Activated CD4-positive, alpha-beta memory T cell treated with anti-CD3 and anti-CD28 coated beads, Interleukin-2, amount 10 ng/mL, durations not matched to agents 7 days and 5 days (primary cell): ENCODE measurements at places on chromosomes 6 and 20. TPM values are rescaled to one million over a fixed set of nuclear protein-coding genes. Genes with fewer than 3 reads are reported as not detected.

DNA sequence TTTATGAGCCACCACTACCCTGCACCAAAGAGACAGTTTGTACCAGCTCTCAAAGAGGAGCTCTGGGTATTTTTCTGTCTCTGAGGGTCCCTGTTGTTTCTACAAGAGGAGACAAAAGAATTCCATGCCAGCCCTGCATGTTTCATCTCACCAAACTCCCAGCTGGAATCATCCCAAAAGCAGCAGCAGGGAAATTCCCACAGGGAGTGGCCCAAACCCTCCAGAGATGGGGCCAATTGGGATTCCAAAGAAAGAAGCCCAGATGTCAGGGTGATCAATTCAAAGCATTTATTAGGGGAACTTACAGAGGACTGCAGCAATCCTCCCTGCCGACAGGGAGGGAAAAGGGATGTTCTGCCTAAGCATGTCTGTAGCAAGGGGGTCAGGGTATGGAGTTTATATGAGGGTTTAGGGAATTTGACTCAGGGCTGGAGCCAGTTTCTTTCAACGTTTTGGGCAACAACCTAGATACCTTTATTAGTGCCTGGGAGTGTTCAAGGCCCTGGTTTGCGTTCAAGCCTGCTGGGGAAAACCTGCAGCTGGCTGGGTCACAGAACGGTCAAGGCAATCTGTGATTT, 47.2 kb downstream of the MUC22 start:
- DNase-seq = no peak

DNA sequence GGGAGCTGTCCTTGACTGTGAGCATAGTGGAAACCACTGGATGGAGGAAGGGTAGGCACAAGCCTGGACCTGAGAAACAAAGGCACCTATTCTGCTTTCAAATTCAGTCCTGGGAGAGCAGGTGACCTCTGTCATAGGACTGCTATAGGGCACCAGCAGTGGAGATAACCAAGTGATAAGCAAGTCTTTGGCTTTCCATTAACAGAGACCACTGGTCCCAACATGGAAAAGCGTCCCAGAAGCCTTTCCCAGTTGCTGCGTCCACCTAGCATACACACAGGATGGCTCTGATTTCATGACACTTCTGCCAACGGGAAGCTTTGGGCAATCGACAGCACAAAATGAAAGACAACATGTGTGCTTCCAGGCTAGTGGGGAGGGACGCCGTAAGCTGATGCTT, 8.9 kb downstream of the SLC22A3 start:
- no peak for DNase-seq

CST7 gene
- 178 TPM for total RNA-seq

DNA sequence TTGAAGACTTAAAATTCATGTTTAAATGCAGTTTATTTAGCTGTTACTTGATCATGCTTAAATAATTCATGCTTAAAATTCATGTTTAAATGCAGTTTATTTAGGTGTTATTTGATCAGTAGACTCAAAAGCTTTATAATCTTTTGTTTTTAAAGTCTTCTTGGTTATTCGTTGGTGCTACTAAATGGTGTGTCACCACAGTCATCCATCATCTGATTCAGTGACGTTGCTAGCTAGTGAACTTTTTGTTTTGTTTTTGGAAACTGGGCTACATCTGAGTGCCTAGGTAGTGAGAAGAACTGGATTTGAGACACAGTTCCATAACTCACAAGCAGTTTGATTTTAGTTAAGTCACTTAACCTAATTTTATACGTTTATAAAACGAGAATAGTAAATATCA, 20.9 kb downstream of the SCAF8 start:
- DNase-seq = no peak

UST gene
- total RNA-seq = 0.93 TPM

RSPH4A gene
- total RNA-seq = 0.10 TPM

DNA sequence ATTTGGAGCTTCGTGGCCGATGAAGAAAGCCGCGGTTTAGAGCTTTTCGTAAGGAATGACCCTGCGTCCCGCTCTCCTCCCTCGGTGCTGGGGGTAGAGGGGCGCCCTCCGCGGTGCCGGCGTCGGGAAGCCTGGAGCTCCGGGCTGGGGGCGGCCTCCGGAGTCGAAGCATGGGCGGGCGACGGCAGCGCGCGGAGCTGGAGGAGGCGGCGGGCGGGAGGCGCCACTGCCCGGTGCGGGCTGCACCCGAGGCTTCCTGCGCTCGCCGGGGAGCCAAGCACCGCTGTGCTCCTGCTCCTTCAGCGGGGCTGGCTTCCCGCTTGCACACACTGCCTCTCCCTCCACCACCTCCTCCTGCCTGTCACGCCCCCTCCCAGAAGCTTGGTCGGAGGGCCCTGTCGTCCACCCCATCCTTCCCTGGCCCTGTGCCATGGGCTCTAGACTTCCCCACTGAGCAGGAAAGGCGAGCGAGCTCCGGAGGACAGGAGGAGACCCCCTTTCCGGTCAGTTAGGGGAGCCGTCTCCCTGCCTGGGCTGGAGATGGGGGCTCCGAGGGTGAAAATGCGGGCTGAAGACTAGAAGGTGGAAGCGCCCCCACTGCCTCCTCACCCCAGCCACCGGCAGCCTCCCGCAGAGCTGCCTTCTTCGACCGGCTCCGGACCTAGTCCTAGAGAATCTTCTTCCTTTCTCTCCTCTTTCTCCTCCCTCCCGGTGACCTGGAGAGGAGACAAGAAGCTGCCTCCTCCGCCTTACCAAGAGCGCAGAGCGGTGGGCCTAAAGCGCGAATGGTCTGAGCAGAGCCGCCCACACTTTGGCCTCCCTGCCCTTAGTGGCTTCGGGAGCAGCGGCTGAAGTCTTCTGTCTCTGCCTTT, 1.8 kb downstream of the CDH4 start:
- DNase-seq = no peak

GRCh38 chr6:27334141-27334540, 22.1 kb upstream of the POM121L2 start:
- no peak for DNase-seq

DNA sequence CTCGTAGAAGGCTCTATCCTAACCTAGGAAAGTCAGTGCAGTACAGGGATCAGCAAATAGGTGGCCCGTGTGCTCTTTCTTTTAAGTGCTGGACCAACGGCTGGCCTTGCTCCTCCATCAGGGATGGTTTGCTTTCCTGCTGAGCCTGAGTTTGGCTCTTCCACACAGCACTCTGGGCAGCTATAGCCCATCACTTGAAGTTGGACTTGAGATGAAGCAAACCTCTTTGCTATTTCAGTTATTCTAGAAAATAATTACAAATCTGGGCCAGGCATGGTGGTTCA, 66.9 kb upstream of the KCNK16 start:
- no peak for DNase-seq

EDN1 gene
- total RNA-seq = 0.10 TPM

DNA sequence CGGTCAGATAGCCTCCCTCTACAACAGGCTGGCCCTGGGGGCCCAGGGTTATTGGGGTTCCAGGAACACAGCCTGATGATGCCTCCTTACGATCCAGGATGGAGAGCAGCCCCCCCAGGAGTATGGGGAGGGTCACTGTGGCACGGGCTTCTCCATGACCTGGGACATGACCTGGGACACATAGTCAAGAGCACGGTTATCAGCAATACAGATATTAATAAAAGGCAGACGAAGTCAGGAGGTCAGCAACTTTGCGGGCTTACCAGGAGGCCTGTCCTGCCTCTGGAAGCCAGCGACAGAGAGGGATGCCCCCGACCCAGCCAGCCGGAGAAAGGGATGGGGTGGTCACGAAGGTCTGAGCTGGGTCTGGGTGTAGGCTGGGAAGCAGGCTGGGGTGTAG, 795 bp downstream of the MMP24OS start:
- no peak for DNase-seq

- no peak for DNase-seq
These were observed 129.8 kb upstream of the SMLR1 start for GRCh38 chr6:130697271-130697994.

- DNase-seq = no peak
These were observed 230.3 kb downstream of the TFAP2A start for GRCh38 chr6:10184371-10185227.

DNA sequence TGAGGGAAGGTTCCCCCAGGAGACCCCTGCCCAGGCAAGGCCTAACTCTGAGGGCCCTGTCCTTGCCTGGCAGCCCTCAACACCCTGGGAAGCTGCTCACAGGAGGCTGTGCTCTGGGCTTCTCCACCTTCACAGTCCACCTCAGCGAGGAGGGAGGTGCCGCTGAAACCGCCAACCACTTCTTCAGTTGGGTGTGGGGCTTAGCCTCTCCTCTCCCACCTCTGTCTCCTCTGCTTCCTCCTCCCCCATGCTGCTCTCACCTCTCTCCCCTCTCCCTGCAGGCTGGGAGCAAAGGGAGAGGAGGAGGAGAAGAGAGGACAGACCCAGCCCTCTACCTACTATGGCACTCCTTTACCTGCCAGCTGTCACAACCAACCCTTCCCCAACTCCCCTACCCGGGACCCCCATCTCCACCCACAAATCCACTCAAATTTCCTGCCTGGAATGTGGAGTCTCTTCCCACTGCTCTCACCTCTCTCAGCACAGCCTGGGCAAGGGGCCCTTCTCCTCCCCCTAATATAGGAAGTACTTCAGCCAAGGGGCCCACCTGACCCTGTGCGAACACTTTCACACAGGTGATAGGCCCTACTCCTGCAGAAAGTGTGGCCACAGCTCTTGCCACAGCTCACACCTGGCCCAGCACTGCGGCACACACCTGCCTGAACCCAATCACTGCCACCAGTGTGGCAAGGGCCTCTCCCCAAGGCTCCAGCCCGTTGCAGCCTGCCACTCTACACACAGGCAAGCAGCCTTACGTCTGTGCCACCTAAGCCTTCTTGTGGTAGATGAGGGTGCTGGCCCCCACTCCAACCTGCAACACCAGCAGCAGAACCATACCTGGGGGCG, 7.2 kb downstream of the RING1 start:
- DNase-seq = no peak

GRCh38 chr6:82711105-82711827, 347.6 kb downstream of the TPBG start:
- DNase-seq = no peak

GRCh38 chr6:74066168-74066871, 370.3 kb downstream of the CD109 start:
- DNase-seq = no peak

- no peak for DNase-seq
These were observed 8.9 kb downstream of the SLC16A10 start for GRCh38 chr6:111096246-111096645.

DNA sequence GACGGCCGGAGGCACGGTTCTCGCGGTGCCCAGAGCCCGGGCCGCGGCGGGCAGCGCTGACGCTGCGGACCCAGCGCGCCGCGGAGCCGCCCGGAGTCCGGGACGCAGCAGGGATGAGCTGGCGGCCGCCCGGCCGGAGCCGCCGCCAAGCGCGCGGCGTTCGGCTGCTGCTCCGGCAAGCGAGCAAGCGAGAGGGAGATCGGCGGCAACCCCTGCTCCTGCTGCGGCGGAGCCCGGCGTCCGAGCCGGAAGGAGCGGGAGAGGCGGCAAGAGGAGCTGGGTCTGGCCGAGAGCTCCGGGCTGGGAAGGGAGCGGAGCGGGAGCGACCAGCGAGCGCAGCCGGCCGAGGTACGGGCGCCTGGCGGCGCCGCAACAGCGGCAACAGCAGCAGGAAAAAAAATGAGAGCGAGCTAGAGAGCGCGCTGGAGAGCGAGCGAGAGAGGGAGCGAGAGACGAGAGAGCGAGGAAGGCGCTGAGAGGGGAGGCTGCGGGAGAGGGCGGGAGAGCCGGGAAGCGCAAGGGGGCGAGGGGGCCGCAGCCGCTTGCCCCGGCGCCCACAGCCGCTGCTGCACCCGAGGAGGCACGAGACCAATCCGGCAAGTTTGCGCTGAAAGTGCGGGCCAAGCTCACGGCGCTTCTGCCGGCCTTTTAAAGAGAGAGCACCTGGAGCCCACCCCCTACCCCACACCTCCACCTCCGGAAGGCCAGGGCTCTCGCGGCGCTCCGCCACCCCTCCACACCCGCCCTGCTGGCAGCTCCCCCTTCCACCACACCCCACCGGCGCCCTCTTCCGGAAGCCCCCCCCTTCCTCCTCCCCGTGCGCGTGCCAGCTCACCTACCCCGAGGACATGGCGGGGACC, 496 bp downstream of the GRM4 start:
- no peak for DNase-seq

ANGPT4 gene
- not detected for total RNA-seq

ARMH2 gene
- 1.2 TPM for total RNA-seq

- no peak for DNase-seq
These were observed 19.9 kb downstream of the PSMG4 start for GRCh38 chr6:3278691-3279090.

C20orf144 gene
- total RNA-seq = 0.30 TPM

- DNase-seq = no peak
These were observed 24.4 kb downstream of the SPDEF start for GRCh38 chr6:34531580-34532201.

FAM83D gene
- 18.9 TPM for total RNA-seq

- no peak for DNase-seq
These were observed 1.1 kb downstream of the L3MBTL1 start for GRCh38 chr20:43508604-43509040.

HTR1E gene
- not detected for total RNA-seq

GRCh38 chr6:159966981-159967380, 1.9 kb upstream of the IGF2R start:
- DNase-seq = no peak

DNA sequence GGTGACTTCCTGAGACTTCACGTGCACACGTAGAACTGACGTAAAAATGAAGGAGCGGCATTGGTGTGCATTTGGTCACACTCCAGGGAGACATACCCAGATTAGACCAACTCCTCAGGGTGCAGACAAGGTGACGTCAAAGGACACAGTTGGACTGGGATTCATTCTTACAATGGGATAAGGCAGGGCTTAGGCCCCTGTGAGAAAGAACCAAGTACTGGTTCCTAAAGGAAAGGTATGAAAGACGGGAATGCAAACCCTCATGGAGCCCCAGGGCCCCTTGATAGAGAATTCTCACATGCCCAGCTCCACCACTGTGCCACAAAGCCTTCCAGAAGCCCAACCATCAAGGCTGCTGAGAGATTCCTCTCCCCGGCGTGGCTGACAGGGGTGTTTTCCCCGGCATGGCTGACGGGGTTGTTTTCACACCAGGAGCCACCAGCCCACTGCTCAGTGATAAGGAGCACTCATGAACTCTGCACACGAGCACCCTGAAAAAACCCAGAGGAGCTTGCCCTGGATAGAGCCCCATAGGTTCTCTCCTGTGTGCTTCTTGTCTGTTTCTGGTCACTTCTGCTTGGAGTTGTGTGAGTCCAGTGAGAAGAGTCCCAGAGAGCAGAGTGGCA, 90.1 kb downstream of the CAP2 start:
- no peak for DNase-seq

GRCh38 chr6:107988570-107988969, 30.6 kb upstream of the SEC63 start:
- no peak for DNase-seq

GRCh38 chr6:78243519-78243918, 590.7 kb downstream of the MEI4 start:
- no peak for DNase-seq

DNA sequence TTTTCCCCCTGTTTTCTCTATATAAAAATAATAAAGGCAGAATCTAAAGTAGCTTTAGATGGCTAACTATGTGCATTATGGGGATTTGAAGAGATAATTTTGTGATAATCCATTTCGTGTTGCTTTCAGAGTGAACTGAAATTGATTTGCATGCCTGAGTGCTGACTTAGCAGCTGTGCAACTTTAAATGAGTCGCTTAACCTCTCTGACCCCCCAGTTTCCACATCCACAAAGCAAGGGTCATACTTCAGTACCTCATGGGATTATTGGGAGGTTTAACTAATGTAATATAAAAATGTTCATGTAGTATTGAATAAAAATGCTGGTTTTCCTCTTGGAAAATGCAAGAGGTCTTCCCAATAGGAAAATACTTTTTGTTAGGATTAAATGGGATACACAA, 63.8 kb upstream of the FABP7 start:
- no peak for DNase-seq

LY86 gene
- 2.2 TPM for total RNA-seq

- DNase-seq = peak; percentile 76
These were observed at the start of gene ZSCAN31 for GRCh38 chr6:28335564-28336283. Gene ZSCAN31 (minus strand): TSS chr6:28336148. CDS start chr6:28329683, 6,465 bp downstream.

GRCh38 chr6:101393251-101393828, at the start of gene GRIK2:
Gene GRIK2 (plus strand): TSS chr6:101393708.
- no peak for DNase-seq
